ENCODE measurements at places on chromosomes 16 and 17.

GRCh38 chr16:67115639-67116038, 5.9 kb downstream of the PHAF1 start:
- no peak for DNase-seq
- H3K36me3 ChIP-seq: no peaks in the 10 kb centered on the region
- peaks cover 6% of the 10 kb centered on the region for H3K4me1 ChIP-seq

DNA sequence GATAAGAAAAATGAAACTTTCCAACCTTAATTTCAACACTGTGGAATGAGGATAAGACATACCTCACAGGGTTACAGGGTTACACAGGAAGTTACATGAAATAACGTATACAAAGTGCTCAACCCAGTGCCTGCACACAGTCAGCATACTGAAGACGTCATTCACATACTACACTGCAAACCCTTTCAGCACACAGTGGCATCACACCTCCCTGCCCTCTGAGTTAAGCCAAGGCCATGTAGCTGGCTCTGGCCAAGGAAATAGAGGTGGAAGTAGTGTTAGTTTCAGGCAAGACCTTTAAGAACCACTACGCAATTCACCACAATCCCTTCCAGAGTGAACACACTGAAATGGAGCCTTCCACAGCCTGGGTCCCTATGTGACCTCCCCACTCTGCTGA, 46.6 kb upstream of the GSG1L start:
- no peaks in the 10 kb centered on the region for H3K4me1 ChIP-seq
- H3K27ac ChIP-seq: no peak overlapping the region
- H3K4me3 ChIP-seq: no peak overlapping the region
- H3K27me3 ChIP-seq: no peaks in the 10 kb centered on the region
- no peak for DNase-seq

GRCh38 chr16:9526791-9527190, 435.3 kb downstream of the HAPSTR1 start:
- H3K4me3 ChIP-seq: no peak overlapping the region
- H3K36me3 ChIP-seq: no peaks in the 10 kb centered on the region
- H3K27ac ChIP-seq: no peak overlapping the region
- peaks cover 3% of the 10 kb centered on the region for H3K27me3 ChIP-seq
- no peaks in the 10 kb centered on the region for H3K4me1 ChIP-seq

- DNase-seq: peak; percentile 95
- H3K27me3 ChIP-seq: no peaks in the 10 kb centered on the region
Measured at GRCh38 chr16:67561824-67562525, 351 bp upstream of the CTCF start.

- no peaks in the 10 kb centered on the region for H3K27me3 ChIP-seq
- DNase-seq: no peak
- no peaks in the 10 kb centered on the region for H3K4me1 ChIP-seq
- no peak overlapping the region for H3K4me3 ChIP-seq
Measured at GRCh38 chr16:66002601-66003000, 363.9 kb upstream of the CDH5 start.

GRCh38 chr17:4858068-4858881, 25.1 kb downstream of the MINK1 start:
- H3K27me3 ChIP-seq: no peaks in the 10 kb centered on the region
- peaks cover 3% of the 10 kb centered on the region for H3K4me1 ChIP-seq
- peak overlapping the region; percentile 83 for H3K27ac ChIP-seq
- H3K36me3 ChIP-seq: no peaks in the 10 kb centered on the region

- no peaks in the 10 kb centered on the region for H3K36me3 ChIP-seq
- peaks cover 5% of the 10 kb centered on the region for H3K4me1 ChIP-seq
- DNase-seq: peak; percentile 69
- peak overlapping the region; percentile 74 for H3K27ac ChIP-seq
- no peaks in the 10 kb centered on the region for H3K27me3 ChIP-seq
Measured at GRCh38 chr17:82931699-82932517, 92.1 kb upstream of the ZNF750 start.

DNA sequence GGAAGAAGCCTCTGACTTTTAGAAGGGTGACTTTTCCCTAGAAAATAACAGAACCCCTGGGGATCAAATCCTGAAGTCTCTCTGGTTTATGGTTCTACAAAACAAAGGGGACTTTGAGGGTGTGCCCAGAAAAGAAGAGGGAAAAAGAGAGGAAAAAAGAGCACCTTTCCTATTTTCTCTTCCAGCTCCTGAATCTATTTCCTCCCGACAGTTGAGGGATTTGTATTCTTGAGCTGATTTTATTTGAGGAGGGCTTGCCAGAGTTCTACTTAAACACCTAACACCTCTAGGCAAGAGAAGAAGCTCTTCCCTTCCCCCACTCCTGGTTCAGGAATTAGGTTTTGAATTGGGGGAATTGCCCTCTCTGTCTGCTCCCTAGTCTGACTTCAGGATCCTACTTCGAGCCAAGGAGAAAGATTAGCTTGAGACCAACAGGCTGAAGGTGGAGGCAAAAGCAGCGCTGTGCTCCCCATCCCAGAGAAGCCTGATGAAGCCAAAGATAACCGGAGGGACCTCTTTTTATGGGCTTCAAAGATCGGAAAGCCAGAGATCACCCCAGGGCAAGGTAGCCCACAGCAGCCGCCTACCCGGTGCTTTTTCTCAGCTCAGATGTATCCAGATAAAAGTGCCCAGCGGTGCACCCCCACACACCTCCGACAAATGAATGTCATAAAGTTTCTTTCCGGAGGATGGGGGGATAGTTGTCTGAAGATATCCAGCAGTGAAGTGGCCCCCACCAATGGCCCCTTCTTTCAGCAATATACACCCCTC, 796 bp downstream of the HOXB3 start:
- no peak overlapping the region for H3K4me3 ChIP-seq
- H3K27me3 ChIP-seq: peaks cover 74% of the 10 kb centered on the region
- no peaks in the 10 kb centered on the region for H3K4me1 ChIP-seq
- DNase-seq: no peak
- no peak overlapping the region for H3K27ac ChIP-seq
- H3K36me3 ChIP-seq: no peaks in the 10 kb centered on the region

GRCh38 chr16:70418274-70418992, 20.5 kb downstream of the ST3GAL2 start:
- H3K4me1 ChIP-seq: no peaks in the 10 kb centered on the region
- no peak overlapping the region for H3K4me3 ChIP-seq
- H3K36me3 ChIP-seq: no peaks in the 10 kb centered on the region
- no peak overlapping the region for H3K27ac ChIP-seq
- no peaks in the 10 kb centered on the region for H3K27me3 ChIP-seq

DNA sequence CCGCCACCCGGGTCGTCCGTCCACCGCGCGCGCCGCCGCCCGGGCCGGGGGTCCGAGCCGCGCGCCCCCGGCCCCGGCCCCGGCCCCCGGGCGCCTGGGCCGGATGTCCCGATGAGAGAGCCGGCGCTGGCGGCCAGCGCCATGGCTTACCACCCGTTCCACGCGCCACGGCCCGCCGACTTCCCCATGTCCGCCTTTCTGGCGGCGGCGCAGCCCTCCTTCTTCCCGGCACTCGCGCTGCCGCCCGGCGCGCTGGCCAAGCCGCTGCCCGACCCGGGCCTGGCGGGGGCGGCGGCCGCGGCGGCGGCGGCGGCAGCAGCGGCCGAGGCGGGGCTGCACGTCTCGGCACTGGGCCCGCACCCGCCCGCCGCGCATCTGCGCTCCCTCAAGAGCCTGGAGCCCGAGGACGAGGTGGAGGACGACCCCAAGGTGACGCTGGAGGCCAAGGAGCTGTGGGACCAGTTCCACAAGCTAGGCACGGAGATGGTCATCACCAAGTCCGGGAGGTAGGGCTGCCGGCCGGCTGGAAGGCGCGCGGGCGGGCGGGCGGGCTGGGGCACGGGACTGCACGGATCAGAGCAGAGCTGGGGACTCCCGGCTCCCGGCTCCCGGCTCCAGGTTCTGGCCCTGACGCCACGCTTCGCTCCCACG, 548 bp downstream of the TBX2 start:
- H3K36me3 ChIP-seq: no peaks in the 10 kb centered on the region
- peaks cover 3% of the 10 kb centered on the region for H3K4me1 ChIP-seq
- H3K4me3 ChIP-seq: peak overlapping the region; percentile 53
- DNase-seq: no peak
- no peak overlapping the region for H3K27ac ChIP-seq

GRCh38 chr16:7324321-7324720, 8.3 kb upstream of the RBFOX1 start:
- no peak overlapping the region for H3K4me3 ChIP-seq
- no peak overlapping the region for H3K27ac ChIP-seq
- H3K36me3 ChIP-seq: no peaks in the 10 kb centered on the region
- no peak for DNase-seq
- no peaks in the 10 kb centered on the region for H3K4me1 ChIP-seq

DNA sequence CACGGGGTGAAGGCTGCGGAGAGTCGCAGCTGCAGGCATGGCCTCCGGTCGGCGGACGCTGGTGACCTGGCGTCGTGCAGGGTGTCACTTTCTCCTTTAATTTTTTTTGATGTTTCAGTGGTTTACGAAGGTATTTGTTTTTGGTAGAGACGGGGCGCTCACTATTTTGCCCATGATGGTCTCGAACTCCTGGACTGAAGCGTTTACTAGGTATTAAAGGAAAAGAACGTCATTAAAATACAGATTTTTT, 17.1 kb downstream of the ZNF213 start:
- no peak for DNase-seq
- peak overlapping the region; percentile 69 for H3K4me3 ChIP-seq
- H3K27me3 ChIP-seq: no peaks in the 10 kb centered on the region
- H3K27ac ChIP-seq: peak overlapping the region; percentile 52

DNA sequence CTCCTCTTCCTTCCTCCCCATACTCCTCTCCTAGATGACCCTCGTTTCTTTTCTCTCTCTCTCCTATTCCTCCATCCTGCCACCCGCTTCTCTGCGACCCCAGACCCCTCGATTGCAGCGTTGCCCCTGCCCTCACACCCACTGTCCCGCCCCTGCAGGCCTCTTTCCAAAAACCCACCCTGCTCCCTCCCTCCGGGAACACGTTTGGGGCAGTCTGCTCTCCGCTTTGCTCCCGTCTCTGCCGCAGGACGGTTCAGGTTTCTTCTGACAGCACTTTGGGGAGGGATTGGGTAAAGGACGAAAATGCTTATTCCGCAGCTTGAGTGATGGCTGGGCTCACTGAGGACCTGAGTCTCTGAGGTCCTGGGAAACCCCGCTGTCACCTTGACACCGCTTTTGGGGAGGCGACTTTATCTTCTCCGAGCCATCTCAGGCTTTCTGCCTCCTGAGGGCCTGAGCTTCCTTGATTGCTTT, 690 bp downstream of the NDE1 start:
- H3K27me3 ChIP-seq: no peaks in the 10 kb centered on the region
- DNase-seq: no peak
- H3K4me3 ChIP-seq: peak overlapping the region; percentile 73
- H3K4me1 ChIP-seq: no peaks in the 10 kb centered on the region
- no peaks in the 10 kb centered on the region for H3K36me3 ChIP-seq
- H3K27ac ChIP-seq: peak overlapping the region; percentile 96

- no peak for DNase-seq
- H3K36me3 ChIP-seq: no peaks in the 10 kb centered on the region
- peak overlapping the region; percentile 99 for H3K27ac ChIP-seq
- no peak overlapping the region for H3K4me3 ChIP-seq
Measured at GRCh38 chr17:17696085-17696484, 14.8 kb downstream of the RAI1 start.

GRCh38 chr17:17840751-17841591, 4.2 kb upstream of the SREBF1 start:
- no peaks in the 10 kb centered on the region for H3K36me3 ChIP-seq
- peak overlapping the region; percentile 100 for H3K27ac ChIP-seq
- peak overlapping the region; percentile 55 for H3K4me3 ChIP-seq
- H3K27me3 ChIP-seq: no peaks in the 10 kb centered on the region
- H3K4me1 ChIP-seq: peaks cover 44% of the 10 kb centered on the region

- no peak overlapping the region for H3K27ac ChIP-seq
- H3K4me1 ChIP-seq: no peaks in the 10 kb centered on the region
- H3K27me3 ChIP-seq: no peaks in the 10 kb centered on the region
- H3K36me3 ChIP-seq: peaks cover 5% of the 10 kb centered on the region
- H3K4me3 ChIP-seq: no peak overlapping the region
Measured at GRCh38 chr16:47667956-47668355, 206.8 kb downstream of the PHKB start.

DNA sequence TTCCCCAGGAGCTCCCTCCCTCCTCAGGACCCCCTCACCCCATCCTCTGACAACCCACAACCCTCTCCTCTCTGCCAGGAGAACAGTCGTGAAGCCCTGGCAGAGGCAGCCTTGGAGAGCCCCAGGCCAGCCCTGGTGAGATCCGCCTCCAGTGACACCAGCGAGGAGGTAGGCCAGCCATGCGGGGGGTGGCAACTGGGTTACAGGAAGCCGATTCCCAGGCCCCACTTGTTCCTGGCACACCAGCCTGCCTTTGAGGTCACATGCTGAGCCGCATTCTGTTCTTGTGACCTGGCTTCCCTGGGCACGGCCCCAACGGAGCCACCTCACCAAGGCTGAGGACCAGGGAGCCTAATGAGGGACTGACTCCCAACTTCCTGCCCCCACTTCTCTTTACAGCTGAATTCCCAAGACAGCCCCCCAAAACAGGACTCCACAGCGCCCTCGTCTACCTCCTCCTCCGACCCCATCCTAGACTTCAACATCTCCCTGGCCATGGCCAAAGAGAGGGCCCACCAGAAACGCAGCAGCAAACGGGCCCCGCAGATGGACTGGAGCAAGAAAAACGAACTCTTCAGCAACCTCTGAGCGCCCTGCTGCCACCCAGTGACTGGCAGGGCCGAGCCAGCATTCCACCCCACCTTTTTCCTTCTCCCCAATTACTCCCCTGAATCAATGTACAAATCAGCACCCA, 7.9 kb downstream of the NAT9 start:
- peaks cover 7% of the 10 kb centered on the region for H3K4me1 ChIP-seq
- H3K27me3 ChIP-seq: no peaks in the 10 kb centered on the region
- no peak overlapping the region for H3K4me3 ChIP-seq
- peak overlapping the region; percentile 90 for H3K27ac ChIP-seq
- H3K36me3 ChIP-seq: no peaks in the 10 kb centered on the region
- peak; percentile 89 for DNase-seq

- no peak overlapping the region for H3K27ac ChIP-seq
- no peaks in the 10 kb centered on the region for H3K36me3 ChIP-seq
- no peaks in the 10 kb centered on the region for H3K27me3 ChIP-seq
- no peaks in the 10 kb centered on the region for H3K4me1 ChIP-seq
- DNase-seq: no peak
- no peak overlapping the region for H3K4me3 ChIP-seq
Measured at GRCh38 chr17:29905086-29905878, 24.7 kb downstream of the SSH2 start.

DNA sequence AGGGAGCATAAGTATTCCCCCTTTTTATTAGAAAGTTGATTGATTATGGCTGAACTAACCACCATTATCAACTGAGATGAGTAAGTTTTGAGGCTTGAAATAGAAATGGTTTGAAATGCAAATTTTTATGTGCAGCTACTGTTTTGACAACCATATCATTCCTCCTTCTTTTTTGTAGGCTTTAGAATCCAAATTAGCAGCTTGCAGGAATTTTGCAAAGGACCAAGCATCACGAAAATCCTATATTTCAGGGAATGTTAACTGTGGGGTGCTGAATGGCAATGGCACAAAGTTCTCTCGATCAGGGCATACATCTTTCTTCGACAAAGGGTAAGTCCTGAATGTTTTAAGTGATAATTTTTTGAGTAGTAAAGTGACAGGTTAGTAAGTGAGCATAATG, 24.1 kb downstream of the NDEL1 start:
- no peak overlapping the region for H3K27ac ChIP-seq
- DNase-seq: no peak
- no peaks in the 10 kb centered on the region for H3K27me3 ChIP-seq
- H3K36me3 ChIP-seq: no peaks in the 10 kb centered on the region

Measured in breast epithelium (tissue), 4 donors.